ENCODE measurements at places on chromosomes 2 and 18.

DNA sequence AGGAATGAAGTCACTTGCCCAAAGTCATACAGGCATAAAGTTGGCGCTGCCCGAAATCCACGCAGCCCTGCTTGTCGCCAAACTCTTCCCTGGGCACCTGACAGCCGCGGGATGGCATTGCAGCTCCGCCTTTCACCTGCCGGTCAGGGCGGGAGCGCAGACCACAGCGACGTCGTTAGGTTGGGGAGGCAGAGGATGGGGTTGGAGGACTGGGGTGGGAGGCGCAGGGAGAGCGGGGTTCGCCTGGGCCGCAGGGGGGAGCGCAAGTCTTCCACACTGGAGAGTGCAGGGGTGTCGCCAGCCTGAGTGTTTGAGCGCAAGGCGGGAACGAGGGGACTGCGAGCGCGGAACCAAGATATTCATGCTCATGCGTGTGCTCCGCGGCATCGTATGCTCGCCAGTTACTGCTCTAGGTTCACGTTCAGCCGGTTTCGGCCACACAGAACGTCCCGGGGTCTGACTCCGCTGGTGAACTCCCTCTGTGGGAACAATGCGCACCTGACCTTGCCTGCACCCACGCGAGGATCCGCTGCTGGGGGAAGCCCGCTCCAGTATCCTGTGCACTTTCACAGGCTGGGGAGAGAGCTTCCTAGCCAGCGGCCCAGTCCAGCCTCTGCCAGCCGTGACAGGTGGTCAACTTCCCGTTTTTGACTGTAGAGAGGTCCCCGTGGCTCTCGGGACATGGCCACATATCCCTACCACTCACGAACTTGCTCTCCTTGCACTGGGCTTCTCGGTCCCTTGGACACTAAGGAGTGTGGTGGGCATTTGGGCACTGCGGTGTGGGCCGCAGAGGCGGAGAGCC is 767 bp upstream of the NPPC start:
- peaks cover 15% of the 10 kb centered on the region for H3K4me1 ChIP-seq
- H3K36me3 ChIP-seq, result no peaks in the 10 kb centered on the region

DNA sequence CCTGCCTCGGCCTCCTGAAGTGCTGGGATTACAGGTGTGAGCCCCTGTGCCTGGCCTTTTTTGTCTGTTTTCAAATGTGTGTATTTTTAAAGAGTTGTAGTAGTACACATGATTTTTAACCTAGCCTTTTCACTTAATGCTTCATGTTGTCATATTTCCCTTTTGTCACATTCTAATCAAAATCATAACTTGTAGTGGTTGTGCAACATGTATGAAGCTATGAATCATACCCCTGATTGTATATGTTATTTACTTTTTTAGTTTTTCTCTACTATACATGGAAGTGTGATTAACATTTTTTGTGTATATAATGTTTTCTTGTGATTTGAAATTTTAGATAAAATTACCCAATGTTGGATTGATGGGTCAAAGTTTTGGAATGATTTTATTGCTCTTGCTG is 8.5 kb downstream of the GEN1 start:
- H3K27me3 ChIP-seq, result no peaks in the 10 kb centered on the region
- H3K36me3 ChIP-seq, result peaks cover 6% of the 10 kb centered on the region
- H3K27ac ChIP-seq, result no peak overlapping the region
- DNase-seq, result no peak
- H3K4me1 ChIP-seq, result no peaks in the 10 kb centered on the region
- no peak overlapping the region for H3K4me3 ChIP-seq

DNA sequence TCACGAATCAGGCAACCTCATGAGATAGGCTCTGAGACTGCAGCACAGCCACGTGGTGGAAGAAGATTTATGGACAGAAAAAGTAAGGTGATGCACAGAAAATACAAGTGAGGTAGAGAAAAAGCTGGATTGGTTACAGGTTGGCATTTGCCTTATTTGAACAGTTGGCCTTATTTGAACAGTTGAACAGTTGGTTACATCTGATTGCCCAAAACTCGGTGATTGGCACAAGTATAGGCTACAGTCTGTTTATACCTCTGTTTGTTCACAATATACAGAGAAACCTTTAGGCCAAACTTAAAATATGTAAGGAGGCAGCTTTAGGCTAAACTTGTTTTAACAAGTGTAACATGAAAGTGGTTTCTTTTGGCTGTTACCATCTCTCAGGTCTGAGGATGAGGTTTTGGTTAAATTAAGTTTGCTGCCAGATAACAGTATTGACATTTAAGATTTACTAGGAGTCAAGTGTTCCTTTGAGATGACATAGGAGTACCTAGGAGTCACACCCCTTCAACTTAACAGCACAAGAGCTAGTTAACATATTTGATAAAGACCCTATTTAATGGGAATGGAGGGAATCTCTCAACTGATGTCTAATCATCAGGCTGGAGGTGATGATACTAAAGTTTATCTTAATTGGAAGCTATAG is 16.5 kb upstream of the GPR155 start:
- no peak for DNase-seq
- no peaks in the 10 kb centered on the region for H3K4me1 ChIP-seq
- no peak overlapping the region for H3K4me3 ChIP-seq
- H3K27ac ChIP-seq, result no peak overlapping the region
- no peaks in the 10 kb centered on the region for H3K36me3 ChIP-seq

DNA sequence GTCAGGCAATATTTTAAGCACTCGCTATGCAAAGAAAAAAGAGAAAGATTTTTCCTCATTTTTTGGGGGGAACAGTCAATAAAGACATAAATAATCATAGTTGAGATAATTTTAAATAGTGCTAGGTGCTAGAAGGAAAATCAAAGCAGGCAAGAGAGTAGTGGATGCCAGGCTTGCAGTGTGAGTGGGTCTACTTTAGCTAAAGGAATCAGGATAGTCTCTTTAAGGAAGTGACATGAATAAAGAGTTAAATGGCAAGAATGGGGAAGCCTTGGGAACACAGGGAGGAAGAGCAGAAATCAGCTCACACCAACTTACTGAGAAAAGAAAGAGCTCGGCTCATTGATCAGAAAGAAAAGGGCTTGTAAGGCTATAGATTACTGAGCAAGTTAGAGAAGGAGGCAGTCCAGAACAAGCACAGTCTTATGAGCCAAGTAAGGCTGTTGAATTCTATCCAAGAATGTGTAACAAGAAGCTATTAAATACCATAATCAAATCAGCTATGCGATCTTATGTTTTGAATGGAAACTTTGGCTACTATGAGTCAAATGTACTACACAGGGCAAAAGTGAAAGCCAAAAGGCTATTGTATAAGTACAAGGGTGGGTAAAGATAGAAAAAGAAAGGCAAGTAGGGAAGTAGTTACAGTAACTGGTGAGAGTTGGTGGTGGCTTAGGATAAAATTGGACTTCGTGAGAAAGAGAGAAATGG is 833.8 kb upstream of the PIK3C3 start:
- peaks cover 1% of the 10 kb centered on the region for H3K4me1 ChIP-seq
- no peaks in the 10 kb centered on the region for H3K27me3 ChIP-seq
- no peaks in the 10 kb centered on the region for H3K36me3 ChIP-seq
- no peak overlapping the region for H3K4me3 ChIP-seq

DNA sequence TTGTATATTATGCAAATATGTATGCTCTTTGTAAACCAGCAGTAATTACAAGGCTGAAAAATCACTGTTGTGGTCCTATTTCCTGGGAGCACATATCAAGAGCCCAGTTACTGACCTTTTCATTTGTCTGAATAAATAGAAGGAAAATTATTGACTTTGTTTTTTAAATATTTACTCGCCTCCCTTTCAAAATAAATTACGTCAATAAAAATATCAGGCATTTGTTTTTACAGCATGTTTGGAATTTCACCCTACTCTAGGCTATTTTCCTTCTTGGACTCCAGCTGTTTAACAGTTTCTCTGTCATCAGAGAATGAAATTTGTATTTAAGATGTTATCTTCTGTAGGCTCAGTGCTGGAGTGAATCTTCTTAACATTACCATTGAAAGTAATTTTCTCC is 59.9 kb upstream of the LRATD1 start:
- H3K27ac ChIP-seq, result no peak overlapping the region
- DNase-seq, result no peak
- no peaks in the 10 kb centered on the region for H3K27me3 ChIP-seq
- H3K4me1 ChIP-seq, result no peaks in the 10 kb centered on the region

- H3K4me3 ChIP-seq, result no peak overlapping the region
- H3K27me3 ChIP-seq, result no peaks in the 10 kb centered on the region
- H3K4me1 ChIP-seq, result no peaks in the 10 kb centered on the region
- no peak for DNase-seq
- H3K27ac ChIP-seq, result no peak overlapping the region
Measured at GRCh38 chr2:217935901-217936684, 66.7 kb downstream of the TNS1 start.

- H3K4me1 ChIP-seq, result no peaks in the 10 kb centered on the region
- H3K4me3 ChIP-seq, result no peak overlapping the region
- H3K36me3 ChIP-seq, result no peaks in the 10 kb centered on the region
- DNase-seq, result no peak
- no peak overlapping the region for H3K27ac ChIP-seq
Measured at GRCh38 chr2:38152035-38152434, 76.1 kb upstream of the CYP1B1 start.

DNA sequence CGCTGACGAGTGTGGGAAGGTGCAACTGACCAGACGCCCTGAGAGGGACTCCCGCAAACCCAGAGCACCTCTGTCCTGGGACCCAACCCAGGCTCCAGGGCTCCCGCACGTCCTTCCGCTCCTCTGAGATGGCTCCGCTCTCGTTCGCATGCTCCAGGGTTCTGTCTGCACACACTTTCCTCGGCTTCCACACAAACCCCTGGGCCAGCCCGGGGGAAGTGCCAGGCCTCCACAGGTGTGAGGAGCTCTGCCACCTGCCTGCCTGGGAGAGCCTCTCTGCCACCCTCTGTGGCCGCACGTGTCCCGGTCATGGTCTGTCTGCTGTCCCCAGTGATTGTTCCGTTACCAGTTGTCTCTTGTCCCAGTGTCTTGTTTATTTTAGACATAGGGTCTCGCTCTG is 222.9 kb downstream of the HDAC4 start:
- H3K4me3 ChIP-seq, result peak overlapping the region; percentile 46
- H3K27me3 ChIP-seq, result no peaks in the 10 kb centered on the region
- H3K4me1 ChIP-seq, result no peaks in the 10 kb centered on the region
- DNase-seq, result no peak
- peaks cover 35% of the 10 kb centered on the region for H3K36me3 ChIP-seq

DNA sequence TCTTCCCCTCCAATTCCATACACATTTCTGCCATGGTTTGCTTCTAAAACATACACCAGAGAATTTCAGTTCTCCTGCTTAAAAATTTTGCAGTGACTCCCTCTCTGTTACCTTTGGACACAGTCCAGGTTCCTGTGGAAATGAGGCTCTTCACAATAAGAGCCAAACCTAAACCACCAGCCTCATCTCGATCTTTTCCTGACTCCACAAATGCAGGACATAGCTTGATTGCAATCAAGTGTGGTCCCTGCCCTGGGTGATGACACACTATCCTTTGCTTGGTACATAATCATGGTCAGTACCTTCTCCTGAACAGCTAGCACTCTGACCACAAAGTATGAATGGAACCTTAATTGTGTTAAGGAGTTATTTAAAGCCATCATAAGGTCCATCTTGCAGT is 134.9 kb upstream of the CHAC2 start:
- H3K4me3 ChIP-seq, result no peak overlapping the region
- no peak for DNase-seq
- no peaks in the 10 kb centered on the region for H3K27me3 ChIP-seq
- no peak overlapping the region for H3K27ac ChIP-seq
- H3K36me3 ChIP-seq, result no peaks in the 10 kb centered on the region

- no peaks in the 10 kb centered on the region for H3K36me3 ChIP-seq
- no peak for DNase-seq
- H3K27me3 ChIP-seq, result no peaks in the 10 kb centered on the region
- no peak overlapping the region for H3K4me3 ChIP-seq
- no peak overlapping the region for H3K27ac ChIP-seq
Measured at GRCh38 chr2:127080226-127080937, 26.6 kb downstream of the BIN1 start.

GRCh38 chr2:19933351-19933981 is 31.7 kb upstream of the TTC32 start:
- H3K27ac ChIP-seq, result no peak overlapping the region
- no peak overlapping the region for H3K4me3 ChIP-seq
- H3K36me3 ChIP-seq, result peaks cover 10% of the 10 kb centered on the region
- H3K4me1 ChIP-seq, result no peaks in the 10 kb centered on the region
- H3K27me3 ChIP-seq, result no peaks in the 10 kb centered on the region
- DNase-seq, result no peak

- peaks cover 17% of the 10 kb centered on the region for H3K4me1 ChIP-seq
- no peak overlapping the region for H3K4me3 ChIP-seq
- H3K27ac ChIP-seq, result no peak overlapping the region
Measured at GRCh38 chr2:240790370-240791220, 29.4 kb downstream of the KIF1A start.

DNA sequence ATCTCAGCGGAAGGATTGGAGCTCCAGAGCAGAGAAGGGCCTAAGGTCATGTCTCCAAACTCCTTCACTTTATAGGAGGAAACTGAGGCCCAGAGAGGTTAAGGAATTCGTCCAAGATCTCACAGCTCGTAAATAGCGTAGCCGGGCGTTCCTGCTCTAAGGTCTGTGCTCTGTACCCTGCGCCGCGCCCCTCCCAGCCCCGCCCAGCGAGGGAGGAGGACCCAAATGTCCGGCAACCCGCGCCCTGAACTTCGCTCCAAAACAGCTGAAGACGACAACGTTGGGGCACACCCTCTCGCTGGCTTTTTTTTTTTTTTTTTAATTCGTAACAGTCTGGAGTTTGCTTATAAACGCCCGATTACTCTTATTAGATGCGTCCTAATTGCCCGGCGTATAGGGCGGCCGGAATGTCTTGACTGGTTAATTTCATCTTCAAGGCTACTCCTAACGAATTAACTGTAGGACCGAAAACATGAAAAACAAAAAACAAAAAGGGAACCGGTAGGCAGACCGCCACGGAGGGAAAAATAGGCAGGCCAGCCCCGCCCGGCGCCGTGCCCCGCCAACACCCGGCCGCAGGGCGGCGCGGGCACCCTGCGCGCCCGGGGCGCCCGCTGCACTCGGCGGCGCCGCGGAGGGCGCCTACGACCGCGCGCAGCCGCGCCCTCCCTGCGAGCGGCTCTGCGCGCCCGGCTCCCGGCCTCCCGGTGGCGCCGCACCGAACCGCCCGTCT is 928 bp upstream of the FOSL2 start:
- peak overlapping the region; percentile 92 for H3K27ac ChIP-seq
- H3K4me1 ChIP-seq, result peaks cover 26% of the 10 kb centered on the region
- peak overlapping the region; percentile 68 for H3K4me3 ChIP-seq
- H3K36me3 ChIP-seq, result no peaks in the 10 kb centered on the region
- H3K27me3 ChIP-seq, result no peaks in the 10 kb centered on the region
- DNase-seq, result peak; percentile 58

- no peaks in the 10 kb centered on the region for H3K27me3 ChIP-seq
- DNase-seq, result no peak
- no peaks in the 10 kb centered on the region for H3K36me3 ChIP-seq
- H3K4me1 ChIP-seq, result no peaks in the 10 kb centered on the region
Measured at GRCh38 chr2:180324182-180324581, 317.1 kb upstream of the CWC22 start.

- DNase-seq, result no peak
- no peaks in the 10 kb centered on the region for H3K4me1 ChIP-seq
- H3K27ac ChIP-seq, result no peak overlapping the region
- no peaks in the 10 kb centered on the region for H3K27me3 ChIP-seq
Measured at GRCh38 chr2:233165895-233166661, 85.4 kb upstream of the ATG16L1 start.
